ENCODE measurements at places on chromosomes 5 and 9.

GRCh38 chr5:101346906-101347305 is 443.8 kb upstream of the ST8SIA4 start:
- peak; percentile 7 for DNase-seq

DNA sequence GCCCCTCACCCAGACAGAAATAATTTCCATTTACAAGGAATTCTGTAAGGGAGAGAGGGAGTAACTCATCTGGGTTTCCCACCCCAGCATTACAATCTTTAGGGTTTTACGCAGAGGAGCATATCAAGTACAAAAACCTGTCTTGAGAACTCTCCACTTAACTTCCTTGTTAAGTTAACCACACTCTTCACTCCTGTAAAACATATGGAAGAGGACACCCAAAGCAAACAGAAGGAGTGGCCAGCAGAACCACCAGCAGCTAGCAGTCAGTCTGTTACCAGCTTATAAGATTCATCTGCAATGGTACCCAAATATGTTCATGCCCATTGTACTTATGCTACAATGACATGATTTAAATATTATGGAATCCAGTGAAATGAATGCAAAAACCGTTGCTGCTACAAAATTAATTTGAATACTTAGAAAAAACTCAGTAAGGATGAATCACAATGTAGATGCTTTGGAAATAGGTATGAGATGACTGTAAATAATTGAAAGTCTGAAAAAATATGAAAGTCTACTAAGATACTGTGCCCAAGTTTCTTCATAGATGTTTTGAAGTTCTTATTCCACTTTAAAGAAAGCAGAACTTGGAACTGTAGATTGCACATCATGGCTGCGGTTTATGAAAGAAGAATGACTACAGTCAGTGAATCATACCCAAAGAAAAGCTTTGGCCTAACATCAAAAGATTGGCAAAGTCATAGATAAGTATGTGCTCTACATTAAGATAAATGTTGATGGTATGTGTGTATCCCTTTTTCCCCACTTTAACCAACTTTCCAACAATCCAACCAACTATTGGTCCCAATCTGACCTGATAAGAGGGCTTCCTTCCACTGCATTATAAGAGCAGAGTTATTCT is 233.6 kb downstream of the ACTL7B start:
- DNase-seq, result no peak

DNA sequence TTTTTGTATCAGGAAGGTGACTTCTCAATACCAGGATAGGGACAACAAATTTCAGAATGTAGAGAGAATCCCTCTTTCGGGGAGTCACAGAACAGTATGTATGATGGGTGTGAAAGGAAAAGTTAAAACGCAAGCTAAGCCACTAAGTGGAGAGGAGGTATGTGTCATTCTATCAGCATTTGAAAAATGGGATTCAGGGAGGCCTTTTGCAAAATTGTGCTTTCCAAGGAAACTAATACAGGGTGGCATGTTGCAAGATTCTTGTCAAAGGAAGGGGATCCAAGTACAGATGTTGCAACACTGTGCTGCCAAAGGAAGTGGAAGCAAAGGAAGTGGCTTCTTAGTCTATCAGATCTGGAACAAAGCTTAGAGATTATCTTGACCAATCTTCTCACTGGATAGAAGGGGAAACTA is 12.6 kb upstream of the TNIP1 start:
- no peak for DNase-seq

DNA sequence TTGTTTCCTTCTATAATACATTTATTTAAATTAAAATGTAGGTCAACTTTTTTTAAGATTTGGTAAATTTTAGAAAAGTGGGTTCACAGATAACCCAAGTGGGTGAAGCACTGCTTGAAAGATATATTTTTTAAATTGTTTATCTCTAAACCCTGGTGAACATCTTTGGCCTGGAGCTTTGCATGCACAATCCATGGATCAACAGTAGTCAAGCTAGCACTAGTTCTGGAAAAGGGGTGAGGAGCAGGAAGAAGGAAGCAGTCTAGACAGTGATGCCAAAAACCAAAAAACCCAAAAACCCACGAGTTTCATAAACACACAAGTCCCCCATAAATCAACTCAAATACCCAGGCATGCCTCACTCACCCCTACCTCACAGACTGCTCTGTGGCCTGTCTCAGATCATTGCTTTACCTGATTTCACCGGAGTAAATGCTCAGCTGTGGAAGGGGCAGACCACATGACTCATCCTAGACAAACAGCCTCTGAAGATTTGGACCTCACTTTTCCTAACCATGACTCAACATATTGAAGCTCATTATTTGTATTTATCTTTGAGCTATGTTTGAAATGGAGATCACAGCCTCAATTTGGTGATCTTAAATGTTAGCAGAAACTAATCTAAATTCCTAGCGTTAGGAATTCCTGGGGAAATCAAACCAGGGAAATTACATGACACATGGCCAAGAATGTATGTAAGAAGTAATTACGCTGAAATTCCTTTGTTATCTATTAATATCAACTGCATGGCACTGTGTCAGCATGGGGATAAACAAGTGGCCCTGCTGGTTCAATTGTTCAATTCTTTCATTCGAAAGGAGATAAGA is 149.6 kb downstream of the ZNF608 start:
- no peak for DNase-seq

DNA sequence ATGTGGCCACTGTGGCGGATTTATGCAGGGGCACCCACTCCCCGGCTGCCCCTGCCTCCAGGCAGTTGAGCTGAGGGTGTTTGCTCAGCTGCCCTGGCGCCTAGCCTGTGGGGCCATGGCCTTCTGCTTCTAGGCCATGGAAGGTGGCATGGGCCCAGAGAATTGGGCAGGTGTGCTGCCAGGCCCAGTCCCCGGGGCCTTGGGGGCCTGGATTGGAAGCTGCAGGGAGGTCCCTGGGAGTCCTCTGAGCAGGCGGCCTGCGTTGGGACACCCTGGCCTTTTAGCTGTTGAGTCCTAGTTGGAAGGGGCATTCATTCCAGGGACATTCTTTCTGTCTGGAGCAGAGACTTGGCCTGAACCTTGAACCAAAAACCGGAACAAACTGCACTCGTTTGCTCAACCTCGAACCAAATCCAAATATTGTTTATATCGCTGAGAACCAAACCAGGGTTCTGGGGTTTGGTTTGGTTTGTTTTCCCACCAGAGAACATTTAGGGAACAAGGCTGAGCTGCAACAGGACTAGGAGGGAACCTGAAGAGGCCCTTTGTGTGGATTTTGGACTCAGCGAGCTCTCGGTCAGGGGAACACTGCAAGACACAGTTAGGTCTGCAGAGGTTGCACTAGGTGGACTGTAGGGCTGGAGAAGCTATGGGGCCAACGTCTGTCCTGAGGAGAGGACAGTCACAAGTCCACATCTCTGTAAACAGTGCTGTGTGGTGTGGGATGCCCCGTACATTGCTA is 116.8 kb downstream of the BOD1 start:
- no peak for DNase-seq

GRCh38 chr5:110807169-110807568 is 68.4 kb downstream of the SLC25A46 start:
- no peak for DNase-seq

DNA sequence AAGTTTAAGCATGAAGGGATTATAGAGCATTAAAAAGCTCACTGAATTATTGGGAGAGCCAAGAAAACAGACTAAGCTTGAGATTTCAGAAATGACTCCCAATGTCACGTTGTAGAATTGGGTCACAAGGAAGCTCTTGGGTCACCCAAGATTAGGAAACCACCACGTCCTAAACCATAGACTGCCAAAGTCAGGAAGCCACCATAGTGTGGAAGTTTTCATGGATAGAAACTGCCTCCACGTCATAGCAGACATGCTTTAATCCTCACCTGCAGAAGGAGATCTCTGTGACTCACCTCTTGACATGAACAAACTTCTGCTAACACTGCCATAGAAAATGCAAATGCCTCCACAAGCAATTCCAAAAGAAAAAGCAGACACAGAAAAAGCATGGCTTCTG is 106.3 kb downstream of the SLC1A3 start:
- DNase-seq, result no peak

DNA sequence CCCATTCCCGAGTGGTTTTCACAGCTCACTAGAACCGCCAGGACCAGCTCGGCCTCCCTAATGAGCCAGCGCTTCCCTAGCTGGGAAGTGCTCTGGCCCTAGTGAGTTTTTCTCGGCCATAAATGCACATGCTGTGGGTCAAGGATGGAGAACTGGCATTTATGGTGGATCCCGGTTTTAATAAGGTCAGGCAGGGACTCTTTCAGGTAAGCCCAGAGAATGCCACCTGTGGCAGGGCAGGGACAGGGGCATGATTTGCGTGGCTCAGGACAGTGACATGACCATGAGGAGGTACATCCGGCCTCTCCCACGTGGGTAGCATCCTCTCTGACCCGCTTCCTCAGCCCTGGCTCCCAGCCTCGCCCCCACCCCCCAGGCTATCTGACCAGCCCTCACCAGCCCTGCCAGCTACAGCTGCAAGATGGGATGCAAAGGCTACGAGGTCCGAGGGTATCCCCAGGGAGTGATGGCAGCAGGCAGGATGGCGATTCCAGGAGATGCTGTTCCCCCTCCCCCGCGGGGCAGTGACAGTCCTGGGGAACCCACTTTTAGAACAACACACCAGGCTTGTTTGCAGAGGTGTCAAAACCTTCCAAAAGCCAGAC is 60.3 kb upstream of the ADAMTS2 start:
- no peak for DNase-seq

Measured in iPS-NIHi11 (cell line).